ENCODE measurements at places on chromosomes 3 and 15.
A peak's percentile ranks its signal among the peaks of the same experiment; 100 is the strongest.

DNA sequence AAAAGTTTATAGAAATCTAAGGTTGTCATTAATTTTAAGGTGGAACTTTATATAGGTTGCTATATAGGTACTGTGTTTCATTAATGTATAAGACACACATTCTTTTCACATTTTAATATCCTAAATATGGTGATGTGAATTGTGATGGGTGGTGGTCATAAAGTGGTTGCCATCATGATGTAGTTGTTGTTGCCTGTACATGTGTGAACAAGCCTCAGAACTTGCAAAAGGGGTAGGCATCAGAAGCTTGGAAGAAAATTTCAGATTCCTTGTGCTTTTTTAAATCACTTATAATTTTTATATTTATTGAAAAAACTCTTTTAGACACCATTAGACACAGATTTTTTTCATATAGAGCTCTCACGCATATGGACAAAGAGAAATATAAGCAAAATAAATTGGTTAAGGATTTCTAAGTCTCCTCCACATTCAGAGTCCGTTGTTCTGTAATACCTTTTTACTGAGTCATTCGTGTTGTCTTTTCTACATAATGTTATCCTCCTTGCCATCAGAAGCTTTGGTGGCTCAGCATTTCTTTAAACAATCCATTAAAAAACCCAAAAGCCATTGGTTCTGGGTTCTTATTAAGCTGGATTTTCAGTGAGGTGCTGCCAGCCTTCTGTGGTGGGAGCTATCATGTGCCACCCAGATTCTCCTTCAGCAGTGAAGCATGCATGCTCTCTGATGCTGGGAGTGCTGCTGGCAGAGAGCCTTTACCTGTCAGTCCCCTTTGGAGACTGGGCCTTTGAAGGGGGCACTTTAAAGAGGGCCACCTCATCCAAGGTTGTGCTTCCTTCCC lies 140.4 kb upstream of the GALNT15 start:
- no peak for DNase-seq

- no peak for DNase-seq
Observed at GRCh38 chr15:99721104-99721778, 12.0 kb downstream of the LYSMD4 start.

- peak; percentile 97 for DNase-seq
Observed at GRCh38 chr3:113695786-113696645, at the start of gene USF3. Gene USF3 (minus strand): TSS chr3:113696642. CDS start chr3:113674878, 21,764 bp downstream.

DNA sequence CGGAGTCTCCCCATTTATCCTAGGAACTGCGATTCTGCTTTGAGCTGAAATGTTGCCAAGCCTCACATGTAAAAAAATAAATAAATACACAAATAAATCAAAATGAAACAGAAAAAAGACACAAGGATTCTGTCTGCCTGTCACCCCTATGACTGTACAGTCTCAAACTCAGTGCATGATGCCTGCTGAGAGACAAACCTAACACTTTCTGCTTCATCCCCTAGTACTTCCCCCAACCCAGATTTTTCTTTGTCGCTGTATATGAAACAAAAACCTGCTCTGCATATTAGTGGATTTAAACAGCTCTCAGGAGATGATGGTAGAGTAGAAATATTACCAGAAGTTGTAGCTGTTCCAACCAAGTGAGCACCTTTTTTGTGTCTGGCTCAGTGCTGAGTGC lies 530.7 kb upstream of the CFAP20DC start:
- DNase-seq, result no peak

DNA sequence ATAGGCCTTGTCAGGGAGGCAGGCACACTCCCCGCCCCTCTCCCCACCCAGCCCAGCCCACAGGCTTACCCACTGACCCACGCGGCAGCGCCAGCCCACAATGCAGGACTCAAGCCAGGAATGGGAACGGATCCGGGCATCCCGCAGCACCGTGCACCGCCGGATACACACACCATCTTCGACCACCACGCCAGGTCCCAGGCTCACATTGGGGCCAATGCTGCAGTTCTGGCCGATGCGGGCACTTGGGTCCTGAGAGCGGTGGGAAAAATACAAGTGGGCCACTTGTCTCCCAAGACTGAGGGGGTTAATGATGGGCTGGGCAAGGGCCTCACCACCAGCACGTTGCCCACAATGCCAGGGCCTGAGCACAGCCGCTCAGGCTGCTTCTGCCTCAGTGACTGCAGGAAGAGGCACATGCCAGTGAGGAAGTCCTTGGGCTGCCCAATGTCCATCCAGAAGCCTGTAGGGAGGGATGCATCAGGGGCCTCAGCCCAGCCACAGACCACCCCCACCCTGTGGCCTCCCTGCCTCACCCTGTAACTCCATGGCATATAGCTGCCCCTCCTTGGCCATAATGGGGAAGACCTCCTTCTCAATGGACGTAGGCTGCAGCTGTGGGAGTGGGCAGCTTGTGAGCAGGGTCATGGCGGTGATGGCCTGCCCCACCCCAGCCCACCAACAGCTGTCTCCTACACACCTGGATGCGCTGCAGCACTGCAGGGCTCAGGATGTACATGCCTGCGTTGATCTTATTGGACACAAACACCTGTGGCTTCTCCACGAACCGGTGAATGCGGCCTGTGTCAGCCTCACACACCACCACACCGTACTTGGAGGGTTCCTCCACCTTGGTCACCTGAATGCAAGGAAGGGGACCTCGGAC lies 1.6 kb downstream of the GMPPB start:
- DNase-seq, result peak; percentile 76

- DNase-seq, result no peak
Observed at GRCh38 chr3:188507244-188507720, 353.3 kb downstream of the LPP start.

GRCh38 chr3:103657756-103658155 lies 1222.9 kb downstream of the ZPLD1 start:
- no peak for DNase-seq

DNA sequence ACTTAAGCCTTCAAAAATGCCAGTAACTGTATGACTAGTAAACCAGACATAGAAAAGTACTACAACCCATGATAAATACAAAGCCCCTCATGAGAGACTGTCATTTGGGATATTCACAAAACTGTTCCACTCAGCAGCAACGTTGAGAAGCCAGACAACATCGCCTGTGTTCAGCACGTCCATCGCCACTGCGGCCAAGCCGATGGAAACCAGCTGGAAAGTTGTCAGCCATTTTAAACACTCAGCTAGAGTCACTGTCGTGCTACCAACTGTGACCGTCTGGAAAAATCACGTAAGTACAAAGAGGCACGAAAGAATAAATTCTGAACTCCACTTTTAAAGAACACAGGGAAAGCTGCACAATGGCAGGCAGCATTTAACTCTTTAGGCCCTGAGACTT lies 340.7 kb upstream of the WNT5A start:
- no peak for DNase-seq

DNA sequence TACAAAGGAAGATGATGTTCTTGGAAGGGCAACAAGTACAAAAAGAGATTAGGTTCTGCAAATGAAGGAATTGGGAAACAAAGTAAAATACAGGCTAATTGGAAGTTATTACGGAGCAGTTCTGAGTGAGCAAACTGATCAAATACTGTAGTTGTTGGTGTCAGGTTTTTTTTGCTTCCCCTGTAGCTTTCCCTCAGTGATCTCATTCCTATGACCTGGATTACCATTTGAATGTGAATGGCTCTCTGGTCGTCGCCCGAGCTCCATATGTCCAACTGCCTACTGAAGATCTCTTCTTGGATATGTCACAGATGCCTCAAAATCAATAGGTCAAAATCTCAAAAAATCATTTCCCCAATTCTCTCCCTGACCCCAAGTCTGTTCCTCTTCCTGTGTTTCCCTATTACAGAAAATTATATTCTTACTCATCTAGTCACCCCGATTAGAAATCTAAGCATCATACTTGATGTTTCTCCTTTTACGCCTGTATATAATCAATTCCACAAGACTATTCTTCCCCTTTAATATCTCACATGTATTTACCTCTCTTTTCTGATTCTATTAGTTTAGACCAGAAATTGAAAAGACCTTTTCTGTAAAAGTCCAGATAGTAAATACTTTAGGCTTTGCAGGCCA lies 29.0 kb downstream of the GOLM2 start:
- no peak for DNase-seq

DNA sequence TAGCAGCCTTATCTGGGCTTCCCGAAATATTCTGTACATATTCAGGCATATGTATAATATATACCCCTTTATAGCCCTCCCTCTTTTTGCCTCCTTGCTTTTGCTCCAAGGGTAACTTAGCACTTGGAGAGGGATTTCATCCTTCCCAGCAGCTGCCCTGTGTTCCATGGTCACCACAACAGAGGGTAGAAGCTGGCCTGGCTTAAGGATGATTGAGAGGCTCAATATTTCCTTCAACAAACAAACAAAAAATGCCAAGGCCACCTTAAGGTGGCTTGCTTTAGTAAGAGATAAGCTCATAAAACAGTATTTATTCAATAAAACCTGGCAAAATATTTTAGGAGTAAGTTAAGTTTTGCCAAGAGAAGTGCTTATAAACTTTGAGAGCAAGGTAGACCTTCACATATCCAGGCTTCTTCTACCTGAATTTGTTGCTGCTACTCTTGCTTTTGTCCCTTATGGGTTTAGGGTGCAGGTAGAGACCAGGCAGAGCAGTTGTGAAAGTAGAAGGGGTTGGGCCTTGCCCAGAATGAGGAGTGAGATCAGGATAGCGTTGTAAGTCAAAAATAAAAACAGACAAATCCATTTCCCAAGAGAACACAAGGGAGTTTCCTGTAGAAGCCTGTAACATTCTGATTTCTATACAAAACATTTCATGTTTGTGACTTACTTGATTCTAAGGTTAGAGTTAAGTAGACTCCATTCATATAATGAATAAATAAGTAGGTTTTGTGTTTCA lies 52.7 kb upstream of the ATOSA start:
- no peak for DNase-seq

DNA sequence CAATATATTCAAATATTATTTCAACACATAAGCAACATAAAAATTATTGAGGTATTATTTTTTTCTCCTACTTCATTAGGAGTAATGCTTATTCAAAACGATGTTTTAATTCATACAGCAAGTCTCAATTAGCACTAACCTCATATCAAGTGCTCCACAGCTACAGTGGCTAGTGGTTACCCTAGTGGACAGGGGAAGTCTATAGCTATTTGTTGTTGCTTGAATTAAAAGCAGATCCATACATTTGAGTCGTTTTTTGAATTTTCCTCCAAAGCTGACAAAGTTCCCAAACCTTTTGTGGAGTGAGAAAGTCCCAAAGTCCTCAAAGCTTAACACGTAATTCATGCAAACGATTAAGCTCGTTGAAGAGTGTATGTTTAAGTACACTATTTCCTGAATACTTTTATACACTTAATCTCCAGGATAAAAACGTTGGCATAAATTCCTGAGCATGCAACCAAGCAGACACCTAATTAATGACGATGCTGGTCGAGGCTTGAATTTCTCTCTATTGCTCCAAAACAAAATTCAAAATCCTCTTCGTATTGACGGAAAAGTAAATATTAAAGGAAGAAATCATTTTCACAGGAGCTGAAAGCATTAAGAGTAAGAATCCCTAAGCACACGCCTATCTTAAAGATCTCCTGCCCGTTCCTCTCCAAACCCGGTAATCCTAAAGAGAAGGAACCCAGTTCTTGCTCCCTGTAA lies 985 bp downstream of the VPS13C start:
- DNase-seq, result no peak

- DNase-seq, result no peak
Observed at GRCh38 chr15:76945494-76946093, 14.0 kb downstream of the RCN2 start.

GRCh38 chr3:153440311-153440710 lies 278.3 kb downstream of the RAP2B start:
- DNase-seq, result no peak

DNA sequence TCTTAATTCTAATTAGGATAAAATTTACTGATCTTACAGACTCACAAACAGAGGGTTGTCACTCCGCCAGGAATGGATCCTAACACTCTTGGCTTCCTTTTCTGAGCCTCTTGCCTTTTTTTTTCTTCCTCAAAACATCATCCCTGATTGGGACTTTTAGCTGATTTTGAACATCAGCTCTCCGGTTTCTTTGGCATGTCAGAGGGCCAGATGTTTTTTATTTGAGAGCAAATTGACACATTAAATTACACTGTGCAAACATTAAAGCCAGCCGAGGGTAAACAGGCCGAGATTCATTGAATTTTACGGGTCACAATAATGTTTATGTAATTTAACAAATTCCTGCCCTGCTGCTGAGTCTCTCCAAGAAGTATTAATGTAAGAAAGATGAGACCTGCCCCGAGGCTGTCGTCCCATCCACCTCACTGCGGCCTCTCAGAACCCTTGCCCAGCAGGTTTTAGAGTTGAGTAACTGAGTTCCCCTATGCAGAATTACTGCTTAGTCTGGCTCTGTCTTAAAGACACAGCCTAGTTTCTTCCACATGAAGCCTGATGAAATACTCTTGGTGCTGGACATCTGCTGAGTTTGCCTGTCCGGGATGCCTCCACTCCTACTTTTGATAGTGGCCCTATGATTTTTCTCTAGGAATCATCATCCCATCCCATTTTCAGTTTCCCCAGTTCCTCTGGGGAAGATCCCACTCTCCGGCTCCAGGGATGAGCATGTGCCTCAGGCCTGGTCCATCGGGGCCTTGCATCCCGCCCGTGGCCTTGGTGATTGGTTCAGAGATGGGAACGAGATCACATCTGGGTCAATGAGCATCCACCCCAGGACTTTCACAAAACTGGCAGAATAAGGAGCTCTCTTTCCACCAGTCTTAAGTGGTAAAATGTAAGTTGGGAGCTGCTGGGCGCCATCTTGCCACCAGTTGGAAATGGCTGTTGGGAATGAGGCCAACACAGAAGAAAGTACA lies 226.6 kb upstream of the TLE3 start:
- DNase-seq, result no peak

DNA sequence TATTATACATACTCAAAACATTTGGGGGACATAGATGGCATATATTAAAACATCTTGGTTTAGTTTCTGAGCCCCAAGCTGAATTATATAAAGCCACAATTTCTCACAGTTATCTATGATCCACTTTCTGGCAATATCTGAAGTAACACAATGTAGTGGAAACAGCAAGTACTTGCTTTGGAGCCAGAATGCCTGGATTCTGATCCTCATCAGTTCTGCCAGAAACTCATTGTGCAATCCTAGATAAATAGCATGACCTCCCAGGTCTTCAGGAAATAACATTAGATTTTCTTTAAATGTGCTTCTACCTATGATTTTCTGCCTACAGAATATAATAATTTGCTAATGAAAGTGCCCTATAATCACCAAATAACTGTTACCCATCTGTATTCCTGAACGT lies 544.9 kb downstream of the NAALADL2 start:
- DNase-seq, result no peak

GRCh38 chr3:158308236-158308928 lies 198.5 kb downstream of the RSRC1 start:
- DNase-seq, result no peak

- no peak for DNase-seq
Observed at GRCh38 chr3:151946606-151947005, 73.2 kb downstream of the SUCNR1 start.

- DNase-seq, result no peak
Observed at GRCh38 chr3:73451301-73451944, 173.3 kb downstream of the PDZRN3 start.

DNA sequence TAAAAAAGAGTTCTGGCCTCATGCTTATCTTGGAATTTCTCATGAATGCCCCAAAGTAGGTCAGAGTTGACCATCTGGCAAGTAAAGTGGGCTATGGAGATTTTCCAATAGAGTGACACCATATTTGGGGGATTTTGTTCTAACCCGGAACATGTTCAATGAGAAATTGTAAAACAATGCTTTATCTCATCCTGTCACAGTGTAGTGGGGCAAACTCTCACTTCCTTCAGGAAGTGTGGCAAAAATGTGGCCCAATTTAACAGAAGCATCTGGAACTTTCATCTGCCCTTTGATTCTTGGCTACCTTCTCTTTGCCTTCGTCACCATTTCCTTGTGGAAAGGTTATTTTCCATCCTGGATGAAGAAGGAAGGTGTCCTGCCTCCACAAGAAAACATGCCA lies 70.8 kb downstream of the ADAMTS9 start:
- no peak for DNase-seq

GRCh38 chr3:156898296-156898880 lies 72.2 kb downstream of the LEKR1 start:
- DNase-seq, result no peak

All from spleen (tissue), 13 donors.